CD4-positive, alpha-beta T cell treated with Interleukin-12 subunit alpha and Interleukin-12 subunit beta, for 1 hour (primary cell): ENCODE measurements at places on chromosomes 7 and 10.

- DNase-seq, result no peak
Observed at GRCh38 chr7:129702316-129702715, 90.8 kb downstream of the NRF1 start.

DNA sequence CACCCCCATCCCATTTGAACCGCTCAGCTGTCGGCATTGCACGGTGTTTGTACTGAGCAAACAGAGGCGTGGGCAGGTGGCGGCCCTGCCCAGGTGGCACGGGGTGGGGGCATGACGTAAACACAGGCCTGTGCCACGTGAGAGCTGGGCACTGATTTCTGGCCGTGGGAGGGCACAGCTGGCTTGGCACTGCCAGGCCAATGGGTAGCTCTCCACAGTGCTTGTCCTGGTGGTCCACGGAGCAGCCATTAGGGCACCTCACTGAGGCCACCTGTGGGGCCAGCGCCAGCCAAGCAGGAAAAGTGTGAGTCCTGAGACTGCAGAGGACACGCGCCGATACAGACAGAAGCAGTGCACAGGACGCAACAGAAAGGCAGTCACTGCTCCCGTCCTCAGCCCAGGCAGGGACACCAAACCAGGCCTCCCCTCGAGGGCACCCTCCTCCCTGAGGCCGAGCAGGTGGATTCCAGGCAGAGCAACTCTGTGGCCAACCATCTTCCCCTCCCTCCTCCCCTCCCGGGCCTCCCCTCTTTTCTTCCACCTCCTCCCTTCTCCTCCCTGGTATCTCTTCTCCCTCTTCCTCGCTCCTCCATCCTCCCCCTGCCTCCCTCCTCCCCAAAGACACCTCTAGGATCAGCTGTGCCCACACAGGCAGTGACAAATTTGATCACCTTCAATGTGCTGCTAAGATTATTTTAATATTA, 258.7 kb downstream of the ELFN1 start:
- no peak for DNase-seq

DNA sequence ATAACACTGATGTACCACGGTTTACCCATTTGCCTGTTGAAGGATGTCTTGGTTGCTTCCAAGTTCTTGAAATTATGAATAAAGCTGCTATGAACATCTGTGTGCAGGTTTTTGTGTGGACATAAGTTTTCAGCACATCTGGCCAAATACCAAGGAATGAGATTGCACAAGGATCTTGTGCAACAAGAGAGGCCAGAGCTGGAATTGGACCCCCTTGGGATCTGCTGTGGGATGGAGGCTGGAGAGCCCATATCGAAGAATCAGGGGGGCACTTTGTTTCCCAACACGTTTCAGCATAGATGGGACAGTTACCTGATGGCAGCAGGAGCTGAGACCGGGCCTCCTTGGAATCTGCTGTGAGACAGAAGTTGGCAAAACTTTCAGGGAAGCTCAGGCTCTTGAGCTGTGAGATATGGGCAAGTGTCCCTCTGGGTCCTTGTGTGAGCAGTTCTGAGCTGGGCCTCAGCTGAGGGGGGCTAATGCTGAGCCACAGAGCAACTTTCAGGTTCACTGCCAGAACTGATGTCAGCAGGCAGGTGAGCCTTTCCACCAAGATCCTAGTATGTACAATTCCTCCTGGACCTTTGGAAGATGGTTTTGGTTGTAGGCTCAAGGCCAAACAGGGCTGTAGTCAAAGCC, 115.2 kb upstream of the RAB18 start:
- DNase-seq, result no peak

- no peak for DNase-seq
Observed at GRCh38 chr7:31986878-31987518, 83.2 kb downstream of the PDE1C start.

DNA sequence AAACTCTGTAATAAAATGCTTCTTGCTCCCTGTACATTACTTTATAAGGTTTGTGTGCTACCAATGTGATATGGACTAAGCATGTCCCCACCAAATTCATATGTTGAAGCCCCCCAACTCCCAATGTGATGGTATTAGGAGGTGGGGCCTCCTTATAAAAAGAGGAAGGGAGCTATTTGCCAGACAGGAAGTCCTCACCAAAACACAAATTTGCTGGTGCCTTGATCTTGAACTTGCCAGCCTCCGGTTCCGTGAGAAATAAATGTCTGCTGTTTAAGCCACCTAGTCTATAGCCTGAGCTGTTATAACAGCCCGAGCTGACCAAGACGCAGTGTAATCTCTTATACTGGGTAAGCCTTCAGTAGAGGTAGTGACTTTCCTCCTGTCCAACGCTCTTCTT, 114.5 kb downstream of the INHBA start:
- DNase-seq, result no peak

DNA sequence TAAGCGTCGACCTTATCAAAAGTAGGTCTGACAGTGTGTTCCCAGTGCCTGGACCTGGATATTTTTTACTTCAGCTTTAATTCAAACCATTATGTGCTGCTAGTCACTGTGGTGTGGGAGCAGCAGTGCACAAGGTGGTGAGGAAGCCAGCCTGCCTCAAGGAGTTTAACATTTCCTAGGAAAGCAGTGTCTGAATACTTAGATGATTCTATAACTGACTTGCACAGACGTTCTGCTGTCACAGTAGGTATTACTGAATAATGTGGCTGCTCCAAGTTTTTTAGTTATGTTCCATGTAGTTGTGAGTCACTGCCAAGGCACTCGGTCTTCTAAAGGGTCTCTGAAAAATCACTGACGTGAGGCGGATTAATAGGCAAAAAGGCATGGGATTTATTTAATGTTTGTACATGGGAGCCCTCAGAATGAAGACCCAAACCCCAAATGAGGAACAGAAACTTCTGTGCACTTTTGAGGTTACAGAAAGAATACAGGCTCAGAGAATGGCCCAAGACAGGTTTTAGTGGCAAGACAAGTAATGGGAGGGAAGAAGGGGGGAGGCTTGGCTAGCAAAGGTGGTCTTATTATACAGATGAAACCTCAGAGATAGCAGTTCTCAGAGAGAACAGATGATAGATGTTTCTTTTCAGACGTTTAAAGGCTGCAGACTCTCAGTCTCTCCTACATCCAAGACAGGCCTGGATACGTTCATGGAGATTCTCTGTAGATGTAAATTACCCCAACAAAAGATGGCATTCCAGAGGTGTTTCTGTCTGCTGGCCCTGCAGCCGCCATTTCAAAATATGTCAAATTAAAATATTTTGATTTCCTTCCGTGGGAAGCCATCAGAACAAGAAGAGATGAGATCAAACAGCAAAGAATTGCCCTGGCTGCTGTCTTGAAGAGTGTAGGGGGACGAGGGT, 209.3 kb downstream of the SDK1 start:
- DNase-seq, result no peak

DNA sequence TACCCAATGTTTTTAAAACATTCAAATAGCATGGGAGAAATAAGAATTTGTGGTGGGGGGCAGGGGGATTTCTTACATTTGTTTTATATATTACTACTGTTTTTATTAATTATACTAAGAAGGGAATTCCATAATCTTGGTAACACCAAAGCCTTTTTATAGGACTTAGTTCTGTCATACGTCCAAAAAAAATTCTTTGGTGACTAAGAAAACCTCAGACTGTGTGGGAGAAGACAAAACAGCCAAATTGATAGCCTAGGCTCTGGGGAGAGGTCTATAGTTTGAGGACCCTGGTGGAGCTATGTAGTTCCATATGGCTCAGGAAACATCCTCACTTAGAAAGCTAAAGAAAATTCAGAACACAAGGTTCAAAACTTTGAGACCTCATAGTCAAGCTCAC, 23.4 kb downstream of the ACSM6 start:
- no peak for DNase-seq

DNA sequence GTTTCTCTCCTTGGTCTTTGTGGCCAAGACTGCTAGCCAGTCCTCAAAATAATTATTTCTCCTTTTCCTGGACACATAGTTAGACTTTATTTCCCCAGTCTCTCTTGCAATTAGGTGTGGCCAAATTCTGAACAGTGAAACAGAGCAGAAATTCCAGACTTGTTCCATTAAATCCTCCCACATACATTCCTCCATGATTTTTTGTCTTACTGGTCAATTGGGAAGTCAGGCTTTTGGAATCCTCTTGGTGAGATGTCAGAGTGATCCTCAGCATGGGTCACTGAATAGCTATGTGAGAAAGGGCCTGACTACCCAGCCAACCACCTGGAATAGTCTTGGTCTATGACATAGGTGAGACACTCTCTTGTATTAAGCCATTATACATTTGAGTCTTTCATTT, 164.2 kb downstream of the DGKI start:
- DNase-seq, result no peak

DNA sequence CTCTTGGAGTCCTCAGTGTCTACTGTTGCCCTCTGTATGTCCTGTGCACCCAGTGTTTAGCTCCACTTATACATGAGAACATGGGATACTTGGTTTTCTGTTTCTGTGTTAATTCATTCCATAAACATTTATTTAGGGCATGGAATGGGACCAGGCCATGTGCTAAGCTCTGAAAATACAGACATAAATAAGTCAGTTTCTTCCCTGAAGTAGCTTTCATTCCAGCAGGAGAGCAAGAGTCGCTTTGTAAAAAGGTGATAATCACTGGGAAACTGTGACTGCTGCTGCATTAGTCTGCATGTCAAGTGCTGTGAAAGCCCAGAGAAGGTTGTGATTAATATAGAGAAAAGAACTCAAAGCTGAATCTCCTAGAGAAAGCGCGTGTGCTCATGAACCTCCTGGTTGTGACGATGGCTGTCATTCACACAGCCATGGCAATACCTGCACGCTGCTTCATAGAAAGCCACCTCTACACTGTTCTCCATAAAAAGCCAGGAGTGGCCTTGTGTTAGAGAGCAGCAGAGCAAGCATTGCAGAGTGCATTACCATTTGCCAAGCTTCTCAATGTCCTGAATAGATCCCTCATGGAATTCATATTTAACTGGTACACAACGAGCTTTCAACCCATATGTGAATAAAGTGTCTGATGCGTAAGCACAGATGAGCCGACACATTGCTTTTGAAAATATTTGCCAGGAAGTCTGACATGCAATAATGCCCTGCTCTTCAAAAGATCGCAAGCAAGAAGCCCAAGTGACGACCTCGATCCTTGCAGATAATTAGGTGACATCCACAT, 30.6 kb upstream of the PITRM1 start:
- no peak for DNase-seq

DNA sequence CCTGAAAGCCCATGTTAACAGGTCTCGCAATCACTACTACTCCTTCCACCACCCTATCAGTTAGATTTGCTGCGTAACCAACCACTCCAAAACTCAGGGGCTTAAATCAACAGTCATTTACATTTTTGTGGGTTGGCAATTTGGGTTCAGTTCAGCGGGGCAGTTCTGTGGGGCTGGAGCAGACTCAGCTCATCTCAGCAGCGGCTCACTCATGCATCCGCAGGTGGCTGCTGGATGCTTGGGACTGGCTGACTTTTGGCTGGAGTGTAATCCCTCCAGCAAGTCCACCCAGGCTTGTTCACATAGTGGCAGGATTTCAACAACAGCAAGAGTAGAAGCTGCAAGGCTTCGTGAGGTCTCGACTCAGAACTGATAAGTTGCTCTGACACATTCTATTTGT, 79.2 kb downstream of the NEUROD6 start:
- DNase-seq, result no peak

DNA sequence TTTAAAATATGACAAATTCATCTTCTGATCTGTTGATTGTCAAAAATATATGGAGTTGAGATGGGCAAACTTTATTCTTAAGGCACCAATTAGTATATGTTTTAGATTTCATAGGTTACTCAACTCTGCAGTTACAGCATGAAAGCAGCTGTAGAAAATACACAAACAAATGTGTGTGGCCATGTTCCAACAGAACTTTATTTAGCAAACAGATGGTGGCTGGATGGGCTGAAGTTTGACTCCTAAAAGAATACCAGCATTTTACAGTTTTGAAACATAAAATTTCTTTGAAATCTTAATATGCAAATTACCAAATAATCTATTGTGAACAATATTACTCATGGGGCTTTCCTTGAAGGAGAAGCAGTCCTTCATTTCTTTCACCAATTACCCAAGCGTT, 1206.0 kb upstream of the LRRTM3 start:
- DNase-seq, result no peak

GRCh38 chr7:11714205-11714604, 117.8 kb downstream of the THSD7A start:
- no peak for DNase-seq

- DNase-seq, result no peak
Observed at GRCh38 chr7:1123715-1124114, 35.8 kb downstream of the GPER1 start.

DNA sequence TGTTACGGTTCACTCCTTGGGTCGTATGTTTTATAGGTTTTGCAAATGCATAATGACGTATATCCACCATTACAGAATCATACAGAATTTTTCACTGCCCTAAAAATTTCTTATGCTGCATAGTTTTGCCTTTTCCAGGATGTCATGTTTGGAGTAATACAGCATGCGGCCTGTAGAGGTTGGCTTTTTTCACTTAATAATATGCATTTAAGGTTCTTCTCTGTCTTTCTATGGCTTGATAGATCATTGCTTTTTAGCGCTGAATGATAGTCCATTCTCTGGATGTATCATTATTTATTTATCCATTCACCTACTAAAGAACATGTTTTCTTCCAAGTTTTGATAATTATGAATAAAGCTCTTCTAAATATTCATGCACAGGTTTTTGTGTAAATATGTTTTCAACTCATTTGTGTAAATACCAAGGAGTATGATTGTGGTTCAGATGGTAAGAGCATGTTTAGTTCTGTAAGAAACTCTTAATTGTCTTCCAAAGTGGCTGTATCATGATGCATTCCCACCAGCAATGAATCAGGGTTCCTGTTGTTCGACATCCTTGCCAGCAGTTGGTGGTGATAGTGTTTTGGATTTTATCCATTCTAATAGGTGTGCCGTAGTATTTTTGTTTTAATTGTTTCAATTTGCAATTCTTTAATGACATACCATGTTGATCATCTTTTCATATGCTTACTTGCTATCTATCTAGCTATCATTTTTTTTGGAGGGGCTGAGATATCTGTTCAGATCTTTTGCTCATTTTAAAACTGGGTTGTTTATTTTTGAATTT, 531.2 kb upstream of the GHITM start:
- DNase-seq, result no peak

- peak; percentile 6 for DNase-seq
Observed at GRCh38 chr7:150781103-150781502, 19.1 kb downstream of the TMEM176B start.

- DNase-seq, result no peak
Observed at GRCh38 chr7:29063236-29063635, 83.1 kb downstream of the CPVL start.

- no peak for DNase-seq
Observed at GRCh38 chr7:102155821-102156441, 130.7 kb upstream of the SH2B2 start.
